Thyroid gland (tissue), 4 donors: ENCODE measurements at places on chromosomes 3 and 15. TPM values are rescaled to one million over a fixed set of nuclear protein-coding genes. Genes with fewer than 3 reads are reported as not detected.

SAMMSON gene
- total RNA-seq: 0.59 TPM

QTRT2 gene
- total RNA-seq: 18.5 TPM

ITPR1 gene
- 261 TPM for total RNA-seq

VPS8 gene
- total RNA-seq: 85.6 TPM

MAPKAPK3 gene
- total RNA-seq: 66.1 TPM

DLEC1 gene
- 1.7 TPM for total RNA-seq

GOLGA8B gene
- total RNA-seq: 322 TPM

CCDC191 gene
- total RNA-seq: 17.3 TPM

CCR8 gene
- not detected for total RNA-seq

GRCh38 chr15:89575656-89576416 lies 567 bp downstream of the TICRR start:
- DNase-seq: no peak

DNA sequence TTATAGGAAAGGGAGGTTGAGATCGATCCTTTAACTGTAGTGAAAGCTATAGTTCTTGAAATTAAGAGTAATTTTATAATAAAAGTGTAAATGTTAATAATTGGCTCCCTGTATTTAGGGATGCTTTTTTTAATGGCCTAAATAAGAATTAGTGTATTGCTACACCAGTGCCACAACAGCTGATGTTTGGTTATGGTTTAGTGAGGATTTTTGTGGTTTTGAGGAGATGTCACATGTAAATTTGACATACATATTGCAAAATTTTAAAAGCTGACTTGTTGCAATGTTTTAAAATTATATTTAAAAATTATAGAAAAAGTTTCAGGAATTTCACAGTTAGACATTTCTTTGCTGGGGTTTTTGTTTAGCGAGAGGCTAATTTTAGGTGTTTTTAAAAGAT lies 3.9 kb downstream of the TSC22D2 start:
- no peak for DNase-seq

DNA sequence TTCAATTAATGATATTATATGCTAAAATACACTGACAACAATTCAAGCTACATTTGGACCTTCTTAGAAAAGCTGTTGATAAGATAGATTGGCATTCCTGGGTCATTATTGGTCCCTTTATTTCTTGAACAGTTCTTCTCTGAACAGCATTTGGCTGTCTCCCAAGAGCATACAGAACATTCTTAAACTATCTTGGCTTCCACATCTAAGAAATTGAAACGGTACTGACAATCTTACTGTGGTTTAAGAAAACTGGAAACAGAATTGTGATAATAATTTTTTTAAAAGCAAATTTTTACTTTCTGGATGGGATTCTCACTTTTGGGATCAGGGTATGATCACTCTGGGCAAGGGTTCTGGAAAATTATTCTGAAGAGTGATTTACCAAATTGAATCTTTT lies 161.7 kb upstream of the ZNF385D start:
- no peak for DNase-seq

DNA sequence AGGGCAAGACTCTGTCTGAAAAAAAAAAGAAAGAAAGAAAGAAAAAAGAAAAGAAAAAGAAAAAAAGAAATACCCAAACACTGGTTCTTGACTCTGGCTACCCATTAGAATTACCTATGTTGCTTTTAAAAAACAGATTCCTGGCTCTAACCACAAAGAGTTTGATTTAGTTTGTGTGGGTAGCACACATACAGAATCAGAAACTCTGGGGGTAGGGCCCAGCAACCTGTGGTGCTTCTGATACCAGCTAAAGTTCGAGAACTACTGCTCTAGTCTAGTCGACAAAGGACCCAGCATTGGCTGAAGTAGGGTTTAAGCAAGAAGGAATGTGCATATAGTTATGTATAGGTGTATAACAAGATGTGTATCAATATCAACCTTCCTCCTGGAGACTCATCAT lies 392.7 kb downstream of the EFHB start:
- DNase-seq: no peak

DNA sequence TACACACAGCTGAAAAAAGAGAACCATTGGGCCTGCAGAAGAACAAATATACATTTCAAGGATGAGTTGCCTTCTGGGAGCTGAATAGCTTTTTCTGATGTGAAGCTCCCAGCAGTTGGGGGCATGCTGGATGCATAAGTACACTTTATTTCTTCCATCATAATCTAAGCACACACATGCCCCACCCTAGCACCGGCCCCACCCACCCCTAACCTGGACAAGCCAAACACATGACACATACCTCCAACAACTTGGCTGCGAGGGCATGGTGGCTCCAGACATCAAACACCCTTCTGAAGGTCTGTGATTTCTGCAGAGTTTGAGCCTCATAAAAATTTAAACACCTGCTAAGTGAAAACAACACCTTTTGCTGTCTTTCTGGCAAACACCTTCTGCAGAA lies 307.2 kb upstream of the TRIM42 start:
- no peak for DNase-seq

DNA sequence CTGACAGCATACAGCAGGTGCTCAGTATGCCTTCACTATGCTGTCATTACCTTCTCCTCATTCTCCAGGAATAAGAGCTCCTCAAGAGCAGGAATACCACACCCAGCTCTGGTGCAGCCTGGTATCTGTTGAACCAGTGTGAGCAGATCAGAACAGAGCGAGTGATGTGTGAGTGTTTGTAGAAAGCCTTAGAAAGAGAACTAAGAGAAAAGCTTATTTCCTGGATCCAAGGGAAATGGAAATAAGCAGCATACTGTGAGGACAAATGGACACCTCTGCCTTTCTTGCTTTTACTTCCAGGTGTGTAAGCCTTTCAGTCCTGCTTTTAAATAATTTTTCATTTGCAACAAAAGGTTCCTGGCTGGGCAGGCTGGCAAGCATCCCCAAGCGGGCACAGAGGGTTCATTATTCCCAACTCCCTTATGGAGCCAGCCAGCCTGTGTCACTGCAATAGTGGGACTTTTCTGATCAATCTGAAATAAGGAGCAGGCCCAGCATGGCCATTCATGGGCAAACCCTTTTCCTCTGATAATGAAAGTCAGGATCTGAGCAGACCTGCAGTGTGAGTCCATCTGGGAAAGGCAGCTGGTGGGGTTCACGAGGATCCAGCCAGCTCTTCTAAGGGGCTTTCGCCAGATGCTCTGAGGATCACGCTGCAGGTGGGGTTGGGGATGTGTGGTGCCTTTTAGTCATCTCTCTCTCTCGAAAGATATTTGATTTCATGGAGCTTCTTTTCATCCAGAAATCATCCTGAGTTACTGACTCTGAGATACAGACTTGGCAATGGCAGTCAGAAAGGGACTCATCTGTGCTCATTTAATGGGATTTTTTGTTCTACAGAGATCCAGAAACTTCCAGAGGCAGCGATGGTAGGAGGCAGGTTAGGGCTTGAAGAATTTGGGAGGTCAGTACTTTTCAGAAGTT lies 594.9 kb upstream of the CFAP20DC start:
- DNase-seq: no peak

DNA sequence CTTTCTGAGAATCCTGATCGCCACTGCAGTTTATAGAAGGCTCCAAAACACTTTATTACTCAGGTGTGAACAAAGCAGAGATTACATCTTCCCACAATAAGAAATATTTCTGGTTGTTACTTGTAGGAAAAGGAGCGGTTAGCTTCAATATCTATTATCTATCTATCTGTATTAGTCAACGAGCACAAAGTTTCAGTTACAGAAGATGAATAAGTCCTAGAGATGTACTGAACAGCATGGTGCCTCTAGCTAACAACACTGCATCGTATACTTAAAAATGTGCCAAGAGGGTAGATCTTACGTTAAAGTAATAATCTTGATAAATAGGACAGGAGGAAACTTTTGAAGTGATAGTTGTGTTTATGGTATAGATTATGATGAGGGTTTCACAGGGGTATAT lies 10.9 kb upstream of the CCR3 start:
- no peak for DNase-seq

GRCh38 chr15:27701956-27702355 lies 397.2 kb downstream of the OCA2 start:
- DNase-seq: no peak

DNA sequence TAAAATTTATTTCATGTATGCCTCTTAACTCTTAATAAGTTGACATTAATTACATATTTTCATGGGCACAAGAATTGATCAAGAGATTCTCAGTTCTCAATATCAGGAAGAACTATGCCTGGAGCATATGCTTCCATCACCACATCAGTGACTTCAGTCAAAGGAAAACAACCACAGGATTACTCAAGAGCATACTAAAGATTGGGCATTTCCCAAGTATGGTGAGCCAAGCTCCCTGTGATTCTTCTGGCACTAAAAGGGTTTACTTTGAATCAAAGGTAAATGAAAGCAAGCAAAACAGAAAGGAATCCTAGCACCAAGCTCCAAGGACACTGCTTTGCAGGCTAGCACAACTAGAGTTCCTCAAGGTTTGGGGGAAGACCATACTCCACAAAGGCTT lies 44.6 kb downstream of the FMN1 start:
- no peak for DNase-seq

DNA sequence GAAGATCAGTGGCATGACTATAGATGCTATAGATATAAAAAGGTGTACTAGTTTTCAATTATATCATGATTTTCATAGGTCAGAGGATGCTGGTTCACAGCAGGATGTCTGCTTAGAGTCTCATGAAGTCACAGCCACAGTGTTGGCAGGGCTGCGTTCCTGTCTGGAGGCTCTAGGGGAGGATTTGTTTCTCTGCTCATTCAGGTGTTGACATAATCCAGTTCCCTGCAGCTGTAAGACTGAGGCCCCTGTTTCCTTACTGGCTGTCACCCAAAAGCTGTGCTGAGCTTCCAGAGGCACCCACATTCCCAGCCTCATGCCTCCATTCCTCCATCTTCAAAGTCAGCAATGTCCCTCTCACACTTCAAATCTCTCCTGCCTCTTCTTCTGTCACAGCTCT lies 170.7 kb downstream of the OCA2 start:
- DNase-seq: no peak

DNA sequence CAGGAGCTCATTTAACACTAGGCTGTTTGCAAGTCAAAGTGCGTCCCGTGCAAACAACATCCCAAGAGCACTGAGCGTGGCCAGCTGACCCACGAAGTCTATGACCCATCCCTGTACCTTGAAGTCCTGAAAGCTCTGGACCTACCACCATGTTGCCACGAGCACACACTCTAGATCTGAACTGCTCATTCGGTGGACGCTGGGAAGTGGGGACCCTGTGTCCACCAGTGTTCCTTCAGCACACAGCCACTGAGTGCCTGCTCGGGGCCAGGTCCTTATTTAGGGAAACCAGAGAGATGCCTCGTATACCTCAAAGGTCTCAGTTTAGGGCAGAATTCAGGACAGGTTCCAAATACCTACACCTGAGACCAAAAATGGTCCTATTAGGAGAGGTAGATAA lies 236.9 kb downstream of the XXYLT1 start:
- no peak for DNase-seq

- no peak for DNase-seq
Observed at GRCh38 chr15:96804754-96805153, 474.3 kb downstream of the NR2F2 start.

GRCh38 chr3:112653881-112654300 lies 12.9 kb upstream of the CCDC80 start:
- no peak for DNase-seq

DNA sequence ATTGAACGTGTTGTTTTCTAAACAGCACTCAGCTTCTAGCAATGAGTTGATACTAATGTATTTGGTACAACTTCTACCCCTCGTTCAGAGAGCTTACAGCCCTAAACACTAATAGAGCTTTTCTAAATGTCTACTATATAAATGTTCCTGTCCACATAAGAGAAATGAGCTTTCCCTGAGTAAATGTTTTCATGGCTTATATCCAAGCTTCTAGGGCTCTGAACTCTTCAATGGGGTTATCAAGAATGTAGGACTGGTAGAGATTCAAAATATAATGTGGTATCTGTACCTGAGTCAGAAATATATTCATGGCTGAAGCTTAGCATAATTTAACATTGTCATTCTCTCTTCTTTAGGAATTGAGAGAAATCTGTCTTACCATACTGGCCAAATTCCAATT lies 73.4 kb downstream of the SERPINI1 start:
- no peak for DNase-seq

DNA sequence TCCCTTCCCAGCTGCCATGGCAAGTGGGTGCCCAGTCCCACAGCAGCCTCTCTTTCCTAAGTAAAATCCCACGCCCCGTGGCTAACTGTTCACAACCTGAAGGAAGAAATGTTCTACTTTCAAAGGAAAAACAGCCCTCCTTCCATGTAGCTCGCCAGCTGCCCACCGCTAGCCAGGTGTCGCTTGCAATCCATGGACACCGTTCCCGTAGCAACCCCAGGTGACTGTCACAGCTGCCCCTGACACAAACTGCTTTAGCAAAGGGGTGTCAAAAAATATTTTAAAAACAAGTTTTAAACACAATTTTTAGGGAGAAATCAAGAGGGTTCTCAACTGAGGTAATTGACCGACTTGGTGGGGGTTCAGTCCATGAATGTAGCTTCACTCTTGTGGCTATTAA lies 21.0 kb upstream of the CGNL1 start:
- no peak for DNase-seq

DNA sequence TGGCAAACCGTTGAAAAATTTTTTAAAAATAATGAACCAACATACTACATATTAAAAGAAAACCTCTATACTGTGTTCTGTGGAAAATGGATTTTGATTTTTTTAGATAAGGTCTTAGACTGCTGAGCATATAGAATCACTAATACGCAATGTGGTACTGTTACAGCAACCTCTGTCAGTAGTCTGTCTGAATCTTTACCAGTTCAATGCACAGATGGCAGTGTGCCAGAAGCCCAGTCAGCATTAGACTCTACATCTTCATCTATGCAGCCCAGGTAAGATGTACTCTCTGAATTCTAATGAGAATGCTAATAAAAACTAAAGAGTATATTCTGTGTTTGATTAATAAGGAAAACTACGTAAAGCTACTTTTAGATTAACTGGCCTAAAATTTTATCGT lies 31.3 kb upstream of the FAH start:
- DNase-seq: no peak

DNA sequence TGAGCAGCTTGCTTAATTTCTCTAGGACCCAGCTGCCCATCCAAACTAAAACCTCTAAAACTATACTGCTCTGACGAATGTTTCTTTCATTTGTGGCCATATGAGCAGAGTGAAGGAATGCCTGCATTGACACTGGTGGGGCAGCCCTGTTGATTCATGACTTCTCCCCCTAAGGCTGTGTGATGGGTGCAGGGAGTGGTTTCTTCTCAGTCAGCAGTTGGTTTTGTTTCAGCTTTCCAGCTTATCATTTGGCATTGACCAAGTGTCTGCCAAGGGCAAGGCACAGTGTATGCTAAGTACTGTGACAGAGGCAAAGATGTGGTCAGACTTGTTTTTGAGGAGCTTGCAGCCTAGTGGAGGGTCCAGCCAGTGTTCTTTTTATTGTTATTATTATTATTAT lies 4.7 kb downstream of the ABHD6 start:
- no peak for DNase-seq

- DNase-seq: no peak
Observed at GRCh38 chr3:168077091-168077490, 18.6 kb downstream of the GOLIM4 start.

GRCh38 chr3:16768956-16769355 lies 115.8 kb upstream of the PLCL2 start:
- DNase-seq: no peak
